ENCODE measurements at places on chromosomes 2 and 18.

DNA sequence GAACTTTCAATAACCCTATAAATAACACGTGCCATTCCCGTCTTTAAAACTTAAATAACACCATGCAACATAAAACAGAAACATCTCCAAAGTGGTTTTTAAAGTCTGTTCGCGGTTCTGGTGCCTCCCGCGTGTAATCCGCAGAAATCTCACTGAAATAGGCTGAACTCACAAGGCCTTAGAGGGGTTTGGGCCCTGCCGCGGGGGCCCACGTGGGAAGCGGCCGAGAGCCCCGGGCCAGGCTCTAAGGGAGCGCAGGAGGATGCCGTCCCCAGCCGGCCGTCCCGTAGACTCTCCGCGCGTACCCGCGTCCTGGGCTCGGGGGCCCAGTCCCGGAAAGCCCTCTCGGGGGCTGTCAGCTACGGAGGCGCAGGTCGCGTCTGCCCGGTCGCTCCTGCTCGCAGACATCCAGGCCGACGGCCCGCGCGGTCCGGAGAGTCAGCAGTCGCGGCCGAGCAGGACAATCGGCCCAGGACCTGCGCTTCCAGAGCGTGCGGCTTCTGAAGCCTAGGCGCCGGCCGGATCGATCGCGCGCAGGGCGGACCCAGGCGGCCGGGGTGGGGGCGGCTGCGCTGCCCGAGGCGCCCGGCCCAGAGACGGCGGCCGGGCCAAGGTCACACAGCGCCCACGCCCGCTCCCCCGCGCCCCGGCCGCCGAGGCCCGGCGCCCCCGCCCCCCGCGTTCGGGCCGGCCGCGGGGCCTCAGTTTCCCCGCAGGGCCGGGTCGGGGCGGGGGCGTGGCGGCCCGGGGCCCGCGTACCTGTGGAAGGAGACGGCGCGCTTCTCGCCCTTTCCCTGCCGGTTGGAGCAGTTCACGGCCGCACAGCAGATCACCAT is 558 bp downstream of the THAP4 start:
- DNase-seq, result peak; percentile 13

GRCh38 chr2:70994009-70994698 is 519 bp downstream of the TEX261 start:
- peak; percentile 9 for DNase-seq

- no peak for DNase-seq
These were observed 140.2 kb upstream of the COPS8 start for GRCh38 chr2:236945431-236946016.

- no peak for DNase-seq
These were observed 414.9 kb upstream of the FSHR start for GRCh38 chr2:49569176-49569575.

- DNase-seq, result no peak
These were observed 494.7 kb upstream of the SETBP1 start for GRCh38 chr18:44186001-44186400.

- no peak for DNase-seq
These were observed 67.4 kb upstream of the HPCAL1 start for GRCh38 chr2:10235099-10235908.

- DNase-seq, result no peak
These were observed 41.3 kb upstream of the SNED1 start for GRCh38 chr2:240956935-240957655.

GRCh38 chr2:9984217-9984739 is 32.8 kb downstream of the GRHL1 start:
- DNase-seq, result peak; percentile 60

GRCh38 chr2:209351636-209352035 is 72.2 kb upstream of the MAP2 start:
- no peak for DNase-seq

- no peak for DNase-seq
These were observed 389.2 kb downstream of the TMEM182 start for GRCh38 chr2:103151046-103151445.

GRCh38 chr18:8005870-8006569 is 438.9 kb downstream of the PTPRM start:
- no peak for DNase-seq

GRCh38 chr2:6793913-6794312 is 71.8 kb downstream of the CMPK2 start:
- DNase-seq, result no peak

- no peak for DNase-seq
These were observed 275.7 kb downstream of the MYCN start for GRCh38 chr2:16215902-16216557.

DNA sequence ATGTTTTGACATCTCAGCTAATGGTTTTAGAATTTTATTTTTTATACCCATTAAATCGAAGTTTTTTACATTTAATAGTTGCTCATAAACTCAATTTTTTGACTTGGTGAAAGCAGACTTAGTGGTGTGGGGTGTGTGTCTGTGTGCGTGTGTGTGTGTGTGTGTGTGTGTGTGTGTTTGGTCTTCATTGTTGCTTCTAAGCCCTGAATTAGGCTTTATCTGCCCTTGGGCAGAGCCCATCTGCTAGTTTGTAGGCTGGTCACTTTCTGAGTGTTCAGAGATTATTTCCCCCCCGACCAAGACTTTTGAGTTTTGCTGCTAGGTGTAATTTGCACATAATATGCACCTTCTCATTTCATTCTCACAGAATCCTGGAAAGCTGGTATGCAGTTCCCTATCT is 14.3 kb downstream of the PAX3 start:
- DNase-seq, result no peak

GRCh38 chr2:107267086-107267485 is 381.1 kb upstream of the ST6GAL2 start:
- no peak for DNase-seq
